Activated CD4-positive, alpha-beta T cell treated with anti-CD3 and anti-CD28 coated beads, Interleukin-2, amount 10 ng/mL, durations not matched to agents 7 days and 5 days (primary cell): ENCODE measurements at places on chromosomes 12 and 14. TPM values are rescaled to one million over a fixed set of nuclear protein-coding genes. Genes with fewer than 3 reads are reported as not detected.

Gene HOXC12
- not detected for total RNA-seq

Gene DPY19L2
- total RNA-seq: 0.40 TPM

Gene KRT85
- not detected for total RNA-seq

Gene OR6C2
- total RNA-seq: not detected

Gene APPL2
- 24.6 TPM for total RNA-seq

Gene SLC25A47
- total RNA-seq: not detected

Gene GON7
- total RNA-seq: 20.4 TPM

Gene BCL7A
- 8.7 TPM for total RNA-seq

Gene IQSEC3
- not detected for total RNA-seq

Gene BIN2
- total RNA-seq: 226 TPM

Gene MGAT4C
- total RNA-seq: not detected

Gene HRK
- total RNA-seq: not detected

Gene LTBP2
- 0.12 TPM for total RNA-seq

Gene MAP3K9
- total RNA-seq: 4.8 TPM

Gene TTC5
- total RNA-seq: 23.5 TPM

Gene LRIG3
- not detected for total RNA-seq

Gene PARPBP
- 28.4 TPM for total RNA-seq

Gene SPX
- 0.12 TPM for total RNA-seq

Gene ANKS1B
- 0.25 TPM for total RNA-seq

Gene EFS
- not detected for total RNA-seq

Gene TAS2R20
- total RNA-seq: 2.1 TPM

Gene ADAMTS20
- total RNA-seq: not detected

Gene GPX2
- total RNA-seq: not detected

Gene TMCC3
- 0.17 TPM for total RNA-seq

Gene TOMM20L
- not detected for total RNA-seq

Gene GPD1
- 0.25 TPM for total RNA-seq

Gene SIX4
- total RNA-seq: 0.02 TPM

Gene ADCY4
- total RNA-seq: 5.3 TPM

Gene TDRD9
- 0.60 TPM for total RNA-seq

Gene PLXNC1
- 29.7 TPM for total RNA-seq

Gene HOXC10
- not detected for total RNA-seq

Gene PPP1R1A
- total RNA-seq: not detected

Gene PRH2
- total RNA-seq: not detected

Gene AVPR1A
- not detected for total RNA-seq

Gene OR11G2
- total RNA-seq: not detected

Gene SLCO1C1
- not detected for total RNA-seq

Gene KCNA1
- total RNA-seq: not detected

Gene ZNF705A
- total RNA-seq: not detected

Gene SLC41A2
- 2.4 TPM for total RNA-seq
